Suppressor macrophage treated with lipopolysaccharide for 4 hours (primary cell): ENCODE measurements at places on chromosomes 11 and 22.
A peak's percentile ranks its signal among the peaks of the same experiment; 100 is the strongest.

GRCh38 chr11:75625021-75625420, 43.8 kb downstream of the MAP6 start:
- no peak for DNase-seq

DNA sequence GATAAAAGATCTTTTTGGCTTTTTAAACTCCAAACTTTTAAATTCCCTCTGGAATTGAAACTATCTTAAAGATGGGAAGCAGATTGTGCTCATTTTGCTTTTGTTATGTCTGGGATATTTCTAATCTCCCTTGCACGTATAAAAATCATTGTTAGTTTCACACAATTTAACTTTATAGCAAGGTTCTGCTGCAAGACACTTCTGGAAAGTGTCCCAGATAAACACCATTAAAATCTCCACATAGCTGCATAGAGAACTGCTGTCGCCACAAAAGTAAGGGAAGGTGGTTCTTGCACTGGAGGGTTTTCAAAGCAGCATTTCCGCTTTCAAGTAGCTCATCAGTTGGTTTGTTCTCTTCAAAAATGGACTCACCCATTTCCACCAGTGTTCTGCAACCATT, 11.8 kb downstream of the PTS start:
- DNase-seq, result no peak

- no peak for DNase-seq
These were observed 7.4 kb downstream of the ATP5MGL start for GRCh38 chr22:42633013-42633412.

DNA sequence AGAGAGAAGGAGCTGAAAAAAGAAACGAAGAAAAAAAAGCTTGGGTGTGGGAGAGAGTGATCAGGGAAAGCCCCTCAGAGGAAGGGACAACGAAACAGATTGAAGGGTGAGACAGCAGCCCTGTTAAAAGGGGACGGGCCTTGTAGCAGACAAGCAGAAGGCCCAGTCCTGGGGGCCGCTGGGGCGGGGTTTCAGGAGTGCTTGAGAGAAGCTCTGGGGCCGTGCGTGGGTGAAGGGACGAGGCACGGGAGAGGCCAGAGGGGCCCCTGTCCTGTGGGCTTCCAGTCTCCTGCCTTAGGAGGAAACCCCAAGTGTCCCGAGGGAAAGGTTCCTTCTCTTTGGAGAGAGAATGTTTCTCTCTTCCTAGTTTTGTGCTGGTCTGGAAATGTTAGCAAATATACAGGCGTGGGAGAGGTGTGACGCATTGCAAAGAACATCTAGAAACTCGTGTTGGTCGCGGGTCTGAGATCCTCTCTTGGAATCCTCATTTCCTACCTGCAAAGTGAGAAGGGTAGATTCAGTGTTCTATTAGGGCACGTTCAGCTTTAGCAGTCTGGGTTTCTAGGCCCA, 28.6 kb downstream of the ADAMTS15 start:
- no peak for DNase-seq

GRCh38 chr11:7640816-7641215, 32.5 kb downstream of the CYB5R2 start:
- DNase-seq, result no peak

- DNase-seq, result no peak
These were observed 1383.2 kb downstream of the BRD1 start for GRCh38 chr22:48444320-48445112.

DNA sequence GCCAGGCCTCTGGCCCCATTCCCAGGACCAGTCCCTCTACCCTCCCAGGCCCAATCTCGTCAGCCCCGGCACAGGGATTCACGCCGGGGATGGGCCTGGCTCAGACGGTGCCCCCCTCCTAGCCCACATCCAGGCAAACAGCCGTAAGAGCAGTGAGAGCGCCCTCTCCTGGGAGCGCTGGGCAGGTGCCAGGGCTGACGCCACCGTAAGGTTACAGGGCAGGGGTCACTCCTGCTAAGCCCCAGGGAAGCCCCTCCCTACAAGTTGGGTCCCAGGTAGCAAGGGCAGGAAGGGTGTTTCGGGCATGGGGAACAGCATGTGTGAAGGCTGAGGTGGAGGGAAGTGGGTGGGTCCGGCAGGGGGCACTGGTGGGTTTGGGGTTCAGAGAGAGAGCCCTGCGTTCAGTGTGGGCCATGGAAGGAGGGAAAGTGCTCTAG, 19.2 kb upstream of the PPARA start:
- DNase-seq, result no peak

DNA sequence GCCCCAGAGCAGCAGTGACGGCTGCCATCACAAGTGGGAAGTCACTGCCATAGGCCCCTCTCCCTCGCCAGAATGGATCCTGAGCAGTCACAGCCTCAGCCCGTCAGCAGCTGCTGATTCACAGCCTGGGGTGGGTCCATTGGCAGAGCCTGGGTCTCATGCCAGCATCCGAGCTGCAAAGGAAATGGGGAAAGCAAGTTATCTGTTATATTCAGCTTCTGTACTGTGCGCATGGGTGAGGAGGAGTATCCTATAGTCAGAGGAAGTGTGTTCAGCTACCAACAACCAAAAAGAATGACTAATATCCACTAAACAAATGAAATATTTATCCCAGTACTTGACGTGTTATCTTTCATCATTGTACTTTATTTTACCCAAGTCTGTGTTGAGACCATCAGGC, 119.7 kb downstream of the RCN1 start:
- peak; percentile 3 for DNase-seq

DNA sequence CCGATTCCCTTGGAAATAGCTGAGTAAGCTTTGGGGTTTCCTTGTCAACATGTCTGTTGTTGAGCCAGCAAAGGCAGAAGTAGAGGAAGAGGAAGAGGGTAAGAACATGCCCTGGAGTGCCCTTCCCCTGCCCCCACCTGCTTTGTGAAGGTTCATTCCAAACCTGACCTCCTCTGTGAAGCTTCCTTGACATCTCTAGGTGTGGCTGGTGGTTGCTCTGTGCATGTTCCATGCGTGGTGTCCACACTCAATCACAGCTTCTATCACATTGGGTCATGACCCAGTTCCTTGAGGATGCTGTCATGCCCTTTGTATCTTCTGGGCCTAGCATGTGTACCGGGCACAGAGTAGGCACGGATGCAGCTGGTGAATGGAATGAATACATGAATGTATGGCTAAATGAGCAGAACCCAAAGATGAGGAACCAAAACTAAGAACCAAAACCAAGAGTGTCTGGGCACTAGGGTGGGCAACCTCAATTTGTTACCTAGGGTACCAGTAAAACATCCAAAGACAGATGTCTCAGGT, 23.7 kb upstream of the FXYD6 start:
- DNase-seq, result peak; percentile 3

- no peak for DNase-seq
These were observed 1794.1 kb upstream of the RAG2 start for GRCh38 chr11:38392176-38392575.

DNA sequence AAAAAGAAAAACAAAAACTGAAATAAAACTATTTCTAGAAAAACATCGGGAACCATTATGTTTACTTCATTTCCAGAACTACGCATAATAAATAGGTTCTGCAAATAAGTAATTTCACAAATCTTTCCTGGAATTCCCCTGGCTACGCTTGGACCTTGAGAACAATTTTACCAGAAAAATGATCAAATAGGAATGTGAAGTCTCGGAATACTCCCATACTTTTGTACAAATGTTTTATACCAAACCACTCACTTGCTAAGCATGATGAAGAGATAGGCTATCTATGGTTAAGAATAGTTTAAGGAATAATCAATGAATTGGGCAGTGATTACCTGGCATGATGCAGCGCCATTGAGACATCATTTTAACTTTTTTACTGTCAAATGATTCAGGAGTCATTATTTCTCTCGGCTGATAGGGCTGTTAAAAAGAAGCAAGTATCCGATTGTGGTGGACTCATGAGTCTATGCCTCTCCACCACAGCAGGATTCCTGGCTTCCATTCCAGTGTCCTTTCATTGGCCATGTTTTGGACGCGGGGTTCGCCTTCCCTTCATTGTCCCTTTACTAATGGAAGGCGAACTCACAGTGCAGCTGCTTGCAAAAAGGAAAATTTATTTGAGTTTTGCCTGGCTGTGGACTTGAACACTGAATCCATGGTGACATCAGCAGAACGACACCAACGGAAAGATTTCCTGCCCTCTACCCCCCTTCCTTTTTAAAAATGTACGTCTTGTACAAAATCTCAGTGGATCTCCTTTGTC, 39.9 kb upstream of the BLID start:
- no peak for DNase-seq

- no peak for DNase-seq
These were observed 22.6 kb downstream of the NEU3 start for GRCh38 chr11:75011357-75011756.

DNA sequence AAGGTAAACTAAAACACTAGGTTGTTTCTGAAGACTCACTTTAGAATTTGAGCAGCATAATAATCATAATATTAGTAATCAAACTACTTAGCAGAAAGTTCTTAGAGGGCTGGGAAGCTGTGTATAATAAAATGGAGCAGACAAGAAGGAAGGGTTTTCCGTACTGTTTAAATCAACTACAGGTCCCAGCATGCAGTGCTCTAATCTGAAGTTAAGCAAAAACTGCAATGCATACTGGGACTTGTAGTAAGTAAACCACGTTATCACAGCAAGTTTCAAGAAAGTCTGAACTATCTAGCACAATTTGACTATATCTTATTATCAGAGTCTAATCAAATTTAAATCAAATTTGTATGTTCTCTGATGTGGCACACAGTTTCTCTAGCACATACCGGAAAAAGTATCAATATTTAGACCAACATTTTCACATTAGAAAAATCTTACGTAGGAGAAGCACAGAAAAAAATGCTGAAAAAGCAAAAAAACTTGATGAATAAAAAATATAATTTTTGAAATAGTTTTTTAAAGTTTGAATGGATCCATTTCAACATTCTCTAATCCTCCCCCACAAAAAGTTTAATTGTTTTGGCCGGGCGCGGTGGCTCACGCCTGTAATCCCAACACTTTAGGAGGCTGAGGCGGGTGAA, 8.2 kb downstream of the PHF21A start:
- DNase-seq, result peak; percentile 78

DNA sequence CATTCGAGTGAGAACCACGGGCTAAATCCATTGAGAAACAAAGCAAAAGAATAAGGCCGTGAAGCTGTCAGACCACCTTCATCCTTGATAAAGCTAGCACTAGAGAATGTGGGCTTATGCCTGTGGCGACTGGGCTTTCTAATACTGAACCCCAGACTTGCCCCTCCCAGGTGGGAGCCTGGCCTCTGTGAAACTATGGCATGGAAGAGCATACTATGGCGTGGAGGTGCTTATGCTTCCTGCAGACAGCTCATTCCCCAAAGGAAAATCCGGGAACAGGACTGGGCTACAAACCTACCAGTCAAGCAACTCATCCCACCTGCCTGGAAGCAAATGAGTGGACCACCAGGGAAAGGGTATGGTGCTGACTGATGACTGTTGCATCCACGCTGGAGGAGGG, 92.4 kb downstream of the ZC3H12C start:
- DNase-seq, result no peak

GRCh38 chr11:130062026-130062425, 7.7 kb upstream of the APLP2 start:
- DNase-seq, result no peak
